Bronchial epithelial cell (primary cell): ENCODE measurements at places on chromosomes 7 and 10. TPM values are rescaled to one million over a fixed set of nuclear protein-coding genes. Genes with fewer than 3 reads are reported as not detected.

The CREB5 gene
- 2.1 and 7.3 TPM in 2 replicates for total RNA-seq

The ATOH7 gene
- total RNA-seq: under 0.01 TPM in 1 of 2 replicates, not detected in the other

The VGF gene
- total RNA-seq: not detected in 2 replicates

The TEX47 gene
- total RNA-seq: not detected in 2 replicates

The OPN1SW gene
- total RNA-seq: not detected in 2 replicates

The CCDC186 gene
- 21.6 and 22.4 TPM in 2 replicates for total RNA-seq

The RHEB gene
- total RNA-seq: 68.0 and 68.7 TPM in 2 replicates

The CCL26 gene
- not detected in 2 replicates for total RNA-seq

The SRRM3 gene
- 0.26 and 0.51 TPM in 2 replicates for total RNA-seq

The TAS2R41 gene
- not detected in 2 replicates for total RNA-seq

The CLDN3 gene
- not detected in 2 replicates for total RNA-seq

The KCNMA1 gene
- 15.8 and 16.3 TPM in 2 replicates for total RNA-seq

The CALCR gene
- total RNA-seq: not detected in 2 replicates

The ACSL5 gene
- total RNA-seq: under 0.01 TPM in 1 of 2 replicates, not detected in the other

The OLAH gene
- total RNA-seq: 16.3 and 26.0 TPM in 2 replicates

The CCDC146 gene
- total RNA-seq: 2.1 and 2.4 TPM in 2 replicates

The ADAMTS14 gene
- under 0.01 and 0.26 TPM in 2 replicates for total RNA-seq

The BZW2 gene
- 61.8 and 91.4 TPM in 2 replicates for total RNA-seq

The CTAGE6 gene
- 0.13 and 0.26 TPM in 2 replicates for total RNA-seq

The WNT8B gene
- not detected in 2 replicates for total RNA-seq

The PDE6C gene
- not detected in 2 replicates for total RNA-seq

The CFAP70 gene
- total RNA-seq: 0.79 and 2.4 TPM in 2 replicates

The GBX1 gene
- not detected in 2 replicates for total RNA-seq

The LYZL1 gene
- total RNA-seq: not detected in 2 replicates

The MYL7 gene
- total RNA-seq: not detected in 2 replicates

The JCAD gene
- under 0.01 TPM in 1 of 2 replicates, not detected in the other for total RNA-seq

The CHRM2 gene
- total RNA-seq: 0.26 TPM in 1 of 2 replicates, not detected in the other

The LRRC17 gene
- 0.26 and 0.38 TPM in 2 replicates for total RNA-seq

The MEPCE gene
- 18.7 and 20.7 TPM in 2 replicates for total RNA-seq

The ACTA2 gene
- 2.2 and 9.0 TPM in 2 replicates for total RNA-seq

The CPA5 gene
- 0.13 TPM in 1 of 2 replicates, not detected in the other for total RNA-seq

The GJD4 gene
- total RNA-seq: not detected in 2 replicates

The C10orf105 gene
- total RNA-seq: not detected in 2 replicates

The AGAP9 gene
- 2.3 and 3.7 TPM in 2 replicates for total RNA-seq

The OR2A5 gene
- total RNA-seq: not detected in 2 replicates

The FFAR4 gene
- not detected in 2 replicates for total RNA-seq

The MSS51 gene
- 0.90 and 1.1 TPM in 2 replicates for total RNA-seq

The HOXA10 gene
- total RNA-seq: not detected in 2 replicates

The PRKRIP1 gene
- 14.7 and 18.2 TPM in 2 replicates for total RNA-seq

The TMEM140 gene
- total RNA-seq: 0.51 and 0.53 TPM in 2 replicates

The TMEM213 gene
- total RNA-seq: not detected in 2 replicates

The STEAP2 gene
- total RNA-seq: 3.9 and 4.5 TPM in 2 replicates
